A673 (cell line): ENCODE measurements at places on chromosomes 1 and 21. TPM values are rescaled to one million over a fixed set of nuclear protein-coding genes. Genes with fewer than 3 reads are reported as not detected.

DNA sequence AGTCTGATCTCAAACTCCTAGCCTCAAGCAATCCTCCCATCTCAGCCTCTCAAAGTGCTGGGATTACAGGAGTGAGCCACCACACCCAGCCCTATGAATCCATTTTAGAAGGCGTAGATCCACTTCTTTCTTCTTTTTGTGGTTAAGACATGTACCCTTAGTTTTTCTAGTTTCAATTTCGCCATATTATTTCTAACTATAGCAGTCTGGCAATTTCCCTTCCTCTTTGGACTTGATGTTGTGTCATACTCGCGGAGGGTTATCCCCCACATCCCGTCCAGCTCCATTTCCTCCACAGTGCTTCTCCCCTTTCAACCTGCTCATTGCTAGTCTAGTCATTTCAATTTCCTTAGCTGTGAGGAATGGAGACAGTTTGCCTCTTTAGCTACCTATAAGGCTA lies 5.2 kb upstream of the LRRC8D start:
- no peak for DNase-seq
- peaks cover 4% of the 10 kb centered on the region for H3K4me1 ChIP-seq
- no peaks in the 10 kb centered on the region for H3K27me3 ChIP-seq
- no peaks in the 10 kb centered on the region for H3K36me3 ChIP-seq
- no peak overlapping the region for H3K4me3 ChIP-seq

DNA sequence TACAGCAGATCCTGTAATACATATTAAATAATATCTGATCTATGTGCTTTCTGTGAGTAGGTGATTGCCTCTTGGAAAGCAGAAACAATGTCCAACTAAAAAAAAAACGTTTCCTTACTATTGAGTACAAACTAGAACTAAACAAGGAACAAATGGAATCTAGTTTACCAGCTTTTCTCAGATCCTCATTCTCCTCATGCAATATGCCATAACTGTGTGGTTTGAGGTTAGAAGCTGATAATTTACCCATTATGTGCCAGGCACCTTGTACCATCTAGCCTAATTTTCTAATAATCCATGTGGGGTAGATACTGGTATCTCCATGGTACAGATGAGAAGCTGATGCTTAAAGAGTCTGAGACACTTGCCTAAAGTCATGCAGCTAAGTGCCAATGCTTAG lies 154.7 kb downstream of the PTGER3 start:
- H3K4me1 ChIP-seq = peaks cover 27% of the 10 kb centered on the region
- H3K27ac ChIP-seq = no peak overlapping the region
- H3K36me3 ChIP-seq = no peaks in the 10 kb centered on the region
- no peak overlapping the region for H3K4me3 ChIP-seq
- H3K27me3 ChIP-seq = no peaks in the 10 kb centered on the region

DNA sequence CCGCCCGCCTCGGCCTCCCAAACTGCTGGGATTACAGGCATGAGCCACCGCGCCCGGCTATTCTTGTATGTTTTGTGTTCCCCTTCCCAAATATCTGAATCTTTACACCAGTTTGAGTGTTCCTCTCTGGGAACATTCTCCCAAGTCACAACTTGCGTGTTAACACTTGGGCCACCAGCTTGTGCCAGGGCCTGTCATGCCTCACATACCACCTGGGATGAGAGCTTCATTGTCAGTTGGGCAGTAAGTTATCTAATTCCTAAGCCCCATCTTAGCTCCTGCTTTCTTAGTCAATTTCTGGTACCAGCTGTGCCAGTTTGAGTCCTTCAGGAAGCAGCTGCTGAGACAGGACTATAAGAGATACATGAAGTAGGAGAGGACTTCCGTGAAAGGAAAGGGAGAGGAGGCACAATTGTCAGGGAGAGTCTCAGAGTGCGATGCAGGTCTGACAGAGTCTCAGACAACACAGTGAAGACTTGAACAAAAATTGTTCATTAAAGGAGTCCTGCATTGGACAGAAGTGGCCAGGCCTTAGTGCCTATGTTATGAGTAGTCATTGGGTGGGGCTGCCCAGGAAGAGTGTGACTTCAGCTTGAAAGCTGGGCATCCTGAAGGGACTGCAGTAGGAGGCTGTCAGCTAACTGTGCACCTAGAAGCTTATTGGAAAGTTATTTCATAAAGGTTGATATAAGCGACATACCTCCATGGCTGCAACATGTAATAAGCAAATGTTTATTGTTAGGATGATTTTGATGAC lies 17.3 kb downstream of the ZFYVE9 start:
- H3K27ac ChIP-seq = no peak overlapping the region
- no peaks in the 10 kb centered on the region for H3K36me3 ChIP-seq
- no peaks in the 10 kb centered on the region for H3K4me1 ChIP-seq
- DNase-seq = no peak
- H3K27me3 ChIP-seq = no peaks in the 10 kb centered on the region

DNA sequence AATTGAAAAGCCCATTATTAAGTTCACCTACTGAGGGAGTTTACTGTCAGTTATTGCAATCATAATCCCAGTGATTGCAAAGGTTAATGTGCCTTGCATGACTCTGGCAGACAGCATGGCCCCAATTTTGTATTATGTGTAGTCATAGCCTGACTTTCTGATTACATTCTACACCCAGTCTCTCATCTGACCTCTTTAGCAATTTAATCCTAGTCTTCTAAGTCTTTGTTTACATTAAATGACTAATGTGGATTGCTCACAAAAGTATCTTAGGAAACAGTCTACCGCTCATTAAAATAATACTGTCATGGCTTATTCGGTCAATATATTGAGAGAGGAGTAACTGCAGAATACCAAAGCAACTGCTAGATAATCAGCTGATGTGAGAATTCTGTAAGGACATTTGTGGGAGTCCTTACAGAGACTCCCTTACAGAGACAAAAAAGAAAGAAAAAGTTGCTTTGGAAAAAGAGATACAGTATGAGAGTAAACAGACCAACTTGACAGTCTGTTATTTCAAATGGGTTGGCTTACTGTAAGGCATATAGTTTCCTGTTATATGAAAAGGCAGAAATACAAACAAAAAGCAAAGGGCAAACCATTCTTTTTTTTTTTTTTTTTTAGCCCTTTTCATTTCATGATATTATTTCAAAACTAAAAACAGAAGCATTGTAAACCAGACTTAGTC lies 42.8 kb downstream of the SMG7 start:
- H3K4me3 ChIP-seq = no peak overlapping the region
- no peaks in the 10 kb centered on the region for H3K27me3 ChIP-seq
- DNase-seq = no peak
- H3K27ac ChIP-seq = no peak overlapping the region

- DNase-seq = no peak
- no peak overlapping the region for H3K27ac ChIP-seq
- no peaks in the 10 kb centered on the region for H3K27me3 ChIP-seq
- no peak overlapping the region for H3K4me3 ChIP-seq
- H3K4me1 ChIP-seq = no peaks in the 10 kb centered on the region
- H3K36me3 ChIP-seq = no peaks in the 10 kb centered on the region
Measured at GRCh38 chr1:41420860-41421259, 59.6 kb downstream of the FOXO6 start.

- peak; percentile 45 for DNase-seq
- H3K27me3 ChIP-seq = no peaks in the 10 kb centered on the region
- H3K36me3 ChIP-seq = no peaks in the 10 kb centered on the region
- H3K4me3 ChIP-seq = no peak overlapping the region
Measured at GRCh38 chr1:56788588-56788987, 30.6 kb downstream of the FYB2 start.

GRCh38 chr1:212062832-212063438 lies 27.4 kb downstream of the DTL start:
- no peak overlapping the region for H3K4me3 ChIP-seq
- no peak overlapping the region for H3K27ac ChIP-seq
- no peaks in the 10 kb centered on the region for H3K27me3 ChIP-seq
- H3K4me1 ChIP-seq = no peaks in the 10 kb centered on the region

DNA sequence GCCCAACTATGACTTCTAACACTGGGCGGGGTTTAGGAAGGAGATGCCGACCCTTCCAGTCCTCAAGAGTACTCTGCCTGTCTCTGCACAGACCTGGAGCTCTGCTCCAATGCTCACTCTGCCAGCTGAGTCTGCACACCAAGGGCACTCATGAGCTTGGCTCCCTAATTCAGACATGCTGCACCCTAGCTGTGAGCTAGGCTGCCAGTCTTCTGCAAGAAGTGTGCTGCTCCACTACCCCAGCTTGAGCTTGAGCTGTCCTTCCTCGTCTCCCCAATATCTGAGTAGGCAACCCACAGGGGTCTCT lies 13.2 kb downstream of the TP53BP2 start:
- H3K4me3 ChIP-seq = peak overlapping the region; percentile 2
- H3K36me3 ChIP-seq = no peaks in the 10 kb centered on the region
- no peaks in the 10 kb centered on the region for H3K27me3 ChIP-seq
- DNase-seq = peak; percentile 63

GRCh38 chr1:223037845-223038244 lies 105.2 kb downstream of the TLR5 start:
- DNase-seq = no peak
- no peak overlapping the region for H3K4me3 ChIP-seq
- H3K27ac ChIP-seq = no peak overlapping the region
- H3K36me3 ChIP-seq = no peaks in the 10 kb centered on the region
- H3K4me1 ChIP-seq = no peaks in the 10 kb centered on the region

DNA sequence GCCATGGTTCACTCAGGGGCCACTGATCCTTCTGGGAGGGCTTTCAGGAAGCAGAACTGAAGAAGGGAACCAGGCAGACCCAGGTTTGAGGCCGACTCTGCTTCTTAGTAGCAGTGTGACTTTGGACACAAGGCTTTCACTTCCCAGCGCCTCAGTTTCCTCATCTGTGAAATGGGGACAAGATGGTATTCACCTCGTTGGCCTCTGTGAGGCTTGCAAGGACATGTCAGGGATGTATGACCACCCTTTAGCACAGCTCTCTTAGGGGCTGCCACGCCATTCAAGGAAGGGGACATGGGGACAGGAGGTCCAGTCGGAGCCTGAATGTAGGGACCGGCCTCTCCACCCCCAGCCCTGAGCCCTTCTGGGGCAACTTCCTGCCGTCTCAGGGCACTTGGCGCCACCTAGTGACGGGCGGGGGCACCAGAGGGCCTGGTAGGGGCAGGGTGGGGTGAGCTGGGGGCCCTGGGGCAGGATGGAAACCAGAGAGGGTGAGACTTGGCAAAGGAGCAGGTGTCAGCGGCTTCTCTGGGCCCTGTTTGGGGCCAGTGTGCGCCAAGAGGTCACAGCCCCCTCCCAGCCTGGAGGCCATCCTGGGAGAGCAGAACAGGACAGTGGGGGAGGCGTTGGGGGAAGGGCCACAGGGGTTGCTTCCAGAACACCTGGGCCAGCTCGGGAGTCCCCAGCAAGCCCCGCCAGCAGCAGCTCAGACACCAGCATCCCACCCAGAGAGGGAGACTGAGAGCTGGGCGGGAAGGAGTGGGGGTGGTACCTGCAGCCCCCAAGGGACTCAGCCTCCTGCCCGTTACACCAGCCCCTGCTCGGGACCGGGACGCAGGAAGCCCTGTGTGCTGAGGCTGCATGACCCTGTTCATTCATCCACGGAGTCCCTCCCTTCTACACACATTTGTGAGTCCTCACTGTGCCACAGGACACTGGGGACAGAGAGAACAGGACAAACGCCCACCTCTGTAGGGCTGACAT lies 102.5 kb upstream of the TARDBP start:
- DNase-seq = peak; percentile 60
- no peak overlapping the region for H3K4me3 ChIP-seq
- no peaks in the 10 kb centered on the region for H3K27me3 ChIP-seq
- H3K27ac ChIP-seq = no peak overlapping the region

- H3K4me1 ChIP-seq = no peaks in the 10 kb centered on the region
- no peak overlapping the region for H3K4me3 ChIP-seq
- H3K27ac ChIP-seq = no peak overlapping the region
- H3K36me3 ChIP-seq = no peaks in the 10 kb centered on the region
- DNase-seq = no peak
- H3K27me3 ChIP-seq = no peaks in the 10 kb centered on the region
Measured at GRCh38 chr1:168435439-168435838, 108.4 kb downstream of the XCL2 start.

DNA sequence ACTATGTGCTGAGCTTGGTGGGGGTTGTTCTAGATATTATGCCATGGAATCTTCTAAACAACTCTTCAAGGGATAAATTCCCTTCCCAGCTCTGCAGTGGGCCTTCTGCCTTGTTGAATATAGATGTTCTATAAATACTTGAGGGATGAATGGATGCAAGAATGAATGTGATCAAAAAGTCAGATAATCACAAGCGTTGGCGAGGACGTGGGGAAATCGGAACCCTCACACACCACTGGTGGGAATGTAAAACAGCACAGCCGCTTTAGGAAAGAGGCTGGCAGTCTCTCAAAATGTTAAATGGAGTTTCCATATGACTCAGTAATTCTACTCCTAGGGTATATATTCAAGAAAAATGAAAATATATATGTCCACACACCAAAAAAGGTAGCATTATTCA lies 19.0 kb downstream of the SDC3 start:
- peaks cover 9% of the 10 kb centered on the region for H3K4me1 ChIP-seq
- H3K36me3 ChIP-seq = no peaks in the 10 kb centered on the region
- no peak overlapping the region for H3K4me3 ChIP-seq
- no peak for DNase-seq

DNA sequence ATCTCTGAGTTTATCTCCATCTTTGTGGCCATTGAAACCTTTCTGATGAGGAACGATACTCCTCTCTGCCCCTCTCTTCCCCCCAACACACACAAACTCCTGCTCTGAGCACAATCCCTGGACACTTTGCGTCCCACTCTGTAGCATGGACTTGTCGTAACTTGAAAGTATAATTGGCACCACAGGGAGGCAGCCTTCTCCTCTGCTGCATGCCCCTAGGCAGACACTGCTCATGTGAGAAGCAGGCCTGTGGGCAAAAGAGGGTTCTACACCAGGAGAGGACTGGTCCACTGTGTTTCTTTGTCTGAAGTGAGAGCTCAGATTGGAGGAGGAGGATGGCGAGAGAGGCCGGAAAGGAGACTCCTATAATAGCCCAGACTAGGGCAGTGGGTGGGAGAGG lies 3.8 kb upstream of the PARS2 start:
- H3K4me3 ChIP-seq = no peak overlapping the region
- no peaks in the 10 kb centered on the region for H3K27me3 ChIP-seq
- peak; percentile 55 for DNase-seq
- H3K4me1 ChIP-seq = peaks cover 12% of the 10 kb centered on the region

- no peak overlapping the region for H3K4me3 ChIP-seq
- H3K27me3 ChIP-seq = peaks cover 9% of the 10 kb centered on the region
- H3K4me1 ChIP-seq = peaks cover 12% of the 10 kb centered on the region
Measured at GRCh38 chr1:202658769-202659168, 51.5 kb downstream of the SYT2 start.

- no peaks in the 10 kb centered on the region for H3K4me1 ChIP-seq
- no peak overlapping the region for H3K4me3 ChIP-seq
- DNase-seq = no peak
- H3K27ac ChIP-seq = no peak overlapping the region
Measured at GRCh38 chr1:226636847-226637096, 88.2 kb downstream of the STUM start.

- no peak overlapping the region for H3K4me3 ChIP-seq
- H3K27ac ChIP-seq = no peak overlapping the region
- no peak for DNase-seq
Measured at GRCh38 chr1:28306301-28306949, 22.4 kb upstream of the MED18 start.

- no peaks in the 10 kb centered on the region for H3K27me3 ChIP-seq
- no peak for DNase-seq
Measured at GRCh38 chr1:41464885-41465284, 19.6 kb downstream of the EDN2 start.

GRCh38 chr1:2462819-2463218 lies 13.3 kb upstream of the PLCH2 start:
- H3K36me3 ChIP-seq = no peaks in the 10 kb centered on the region
- DNase-seq = peak; percentile 29
- no peak overlapping the region for H3K27ac ChIP-seq
- H3K4me3 ChIP-seq = no peak overlapping the region
- peaks cover 57% of the 10 kb centered on the region for H3K27me3 ChIP-seq

DAP3 gene
- total RNA-seq = 183 and 205 TPM in 2 replicates

PALMD gene
- total RNA-seq = not detected in 2 replicates

CFHR1 gene
- total RNA-seq = not detected in 2 replicates

TMEM50B gene
- total RNA-seq = 18.9 and 19.1 TPM in 2 replicates

PEAR1 gene
- total RNA-seq = 0.35 and 0.52 TPM in 2 replicates
